Activated CD4-positive, alpha-beta T cell treated with anti-CD3 and anti-CD28 coated beads, Interleukin-2, amount 50 U/mL, for 48 hours (primary cell): ENCODE measurements at places on chromosomes 1 and 21.
A peak's percentile ranks its signal among the peaks of the same experiment; 100 is the strongest.

- no peak for DNase-seq
Observed at GRCh38 chr1:206518743-206519142, 11.4 kb downstream of the RASSF5 start.

- no peak for DNase-seq
Observed at GRCh38 chr21:43300496-43301408, 126.2 kb downstream of the SIK1 start.

GRCh38 chr1:31828341-31828740 is 12.5 kb upstream of the SPOCD1 start:
- no peak for DNase-seq

DNA sequence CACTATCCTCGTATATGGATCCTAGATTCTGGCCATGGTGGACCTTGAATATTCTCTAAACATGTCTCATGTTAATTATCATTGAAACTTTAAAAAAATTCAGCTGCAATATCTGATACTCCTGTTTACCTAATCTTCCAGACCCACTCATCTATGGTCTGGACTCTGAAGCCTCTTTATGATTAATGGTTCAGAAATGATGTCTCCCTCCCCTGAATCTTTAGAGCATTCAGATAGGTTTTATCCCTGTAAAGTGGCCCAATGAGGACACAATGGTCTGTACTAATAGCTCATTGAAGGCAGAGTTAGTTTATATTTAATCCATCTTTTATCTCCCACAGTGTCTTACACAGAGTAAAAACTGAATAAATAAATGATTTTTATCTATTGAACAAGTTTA is 53.0 kb upstream of the DUSP10 start:
- DNase-seq = no peak

DNA sequence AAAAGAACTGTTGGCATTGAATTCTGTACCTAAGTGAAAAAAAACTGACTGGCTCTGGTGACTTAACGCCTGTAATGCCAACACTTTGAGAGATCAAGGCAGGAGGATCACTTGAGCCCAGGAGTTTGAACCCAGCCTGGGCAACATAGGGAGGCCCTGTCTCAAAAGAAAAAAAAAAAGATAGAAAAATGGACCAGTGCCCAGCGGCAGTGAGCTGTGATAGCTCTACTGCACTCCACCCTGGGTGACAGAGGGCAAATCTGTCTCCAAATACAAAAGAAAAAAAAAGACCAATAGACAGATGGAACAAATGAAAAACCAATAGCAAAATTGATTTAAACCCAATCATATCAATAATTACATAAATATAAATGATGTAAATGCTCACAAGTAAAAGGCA is 674 bp upstream of the AKR7A3 start:
- no peak for DNase-seq

DNA sequence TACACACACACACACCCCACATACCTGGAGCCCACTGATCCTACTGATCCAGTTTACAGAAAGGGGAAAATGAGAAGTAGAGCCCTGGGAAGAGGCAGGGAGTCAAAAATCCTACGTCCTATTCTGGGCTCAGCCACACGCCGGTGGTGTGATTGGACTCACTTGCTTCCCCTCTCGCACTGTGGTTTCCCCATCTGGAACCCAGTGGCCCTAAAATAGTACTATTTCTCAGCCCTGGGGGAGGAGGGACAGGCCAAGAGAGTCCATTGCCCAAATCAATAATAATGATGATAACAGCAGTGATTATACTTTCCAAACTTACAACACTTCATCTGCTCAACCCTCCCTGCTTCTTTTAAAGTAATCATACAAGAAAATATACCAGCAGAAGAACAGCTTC is 2.9 kb upstream of the PIGR start:
- DNase-seq = no peak

DNA sequence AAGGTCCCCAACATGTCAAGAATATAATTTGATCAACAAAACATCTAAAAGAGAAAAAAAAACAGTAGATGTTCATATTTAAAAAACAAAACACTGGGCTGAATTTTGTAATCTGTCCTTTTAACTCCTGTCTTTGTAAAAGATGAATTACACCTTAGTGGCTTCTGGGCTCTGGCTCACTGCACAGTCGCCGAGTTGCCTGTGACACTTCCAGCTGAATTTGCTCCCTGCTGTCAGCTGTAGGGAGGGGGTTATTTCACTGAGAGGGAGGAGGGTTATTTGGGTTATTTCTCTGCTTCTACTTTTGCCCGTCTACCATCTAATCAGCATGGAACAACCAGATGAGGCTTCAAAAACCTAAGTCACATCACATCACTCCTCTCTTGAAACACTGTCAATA is 193.0 kb upstream of the ZC3H12A start:
- DNase-seq = no peak

DNA sequence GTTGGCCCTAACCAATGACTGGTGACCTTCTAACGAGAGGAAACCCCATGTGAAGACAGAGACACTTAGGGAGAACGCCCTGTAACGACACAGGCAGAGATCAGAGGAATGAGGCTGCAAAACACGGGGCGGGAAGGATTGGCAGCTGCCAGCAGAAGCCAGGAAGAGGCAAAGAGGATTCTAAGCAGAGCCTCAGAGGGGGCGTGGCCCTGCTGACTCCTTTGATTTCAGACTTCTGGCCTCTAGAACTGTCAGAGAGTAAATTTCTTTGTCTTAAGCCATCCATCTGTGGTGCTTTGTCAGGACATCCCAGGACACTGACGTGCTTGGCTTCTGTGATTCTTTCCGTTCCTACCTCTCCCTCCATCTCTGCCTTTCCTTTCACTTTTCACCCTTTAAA is 79.3 kb downstream of the SH3BGR start:
- no peak for DNase-seq

DNA sequence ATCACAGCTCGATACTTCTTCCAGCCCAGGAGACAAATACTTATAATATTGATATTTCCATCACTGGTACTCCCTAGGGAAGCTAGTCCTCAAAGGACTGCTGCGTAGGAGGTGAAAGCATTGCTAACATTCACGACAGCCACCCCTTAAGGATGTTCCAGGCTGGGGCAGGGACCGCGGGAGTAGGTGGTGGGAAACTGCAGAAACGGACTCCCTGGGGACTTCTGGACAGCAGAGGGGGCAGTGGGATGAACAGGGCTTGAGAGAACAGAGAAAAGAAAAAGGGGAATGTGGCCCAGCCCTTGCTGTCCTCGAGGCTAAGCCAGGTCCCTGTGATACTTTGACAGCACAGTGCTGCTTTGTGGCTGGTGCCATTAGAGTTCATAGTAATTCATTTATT is 108.0 kb downstream of the HMGB4 start:
- no peak for DNase-seq

DNA sequence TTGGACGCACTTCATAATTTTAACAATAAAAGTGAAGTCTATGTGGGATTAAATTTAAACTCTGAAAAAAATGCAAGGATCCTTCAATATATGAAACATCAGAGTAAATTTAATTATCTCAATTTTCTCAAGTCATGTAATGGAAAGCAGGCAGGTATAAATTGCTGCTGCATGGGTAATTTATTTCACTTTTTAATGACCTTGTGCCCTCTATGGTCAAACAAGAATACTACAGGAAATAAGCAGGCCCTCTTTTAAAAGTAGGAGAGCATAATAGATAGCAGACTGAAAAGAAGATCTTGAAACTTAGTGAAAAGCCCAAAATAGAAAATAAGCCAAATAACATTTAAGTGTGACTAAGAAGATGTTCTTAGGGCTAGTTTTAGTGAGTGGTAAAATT is 22.9 kb downstream of the BCAS2 start:
- DNase-seq = no peak

DNA sequence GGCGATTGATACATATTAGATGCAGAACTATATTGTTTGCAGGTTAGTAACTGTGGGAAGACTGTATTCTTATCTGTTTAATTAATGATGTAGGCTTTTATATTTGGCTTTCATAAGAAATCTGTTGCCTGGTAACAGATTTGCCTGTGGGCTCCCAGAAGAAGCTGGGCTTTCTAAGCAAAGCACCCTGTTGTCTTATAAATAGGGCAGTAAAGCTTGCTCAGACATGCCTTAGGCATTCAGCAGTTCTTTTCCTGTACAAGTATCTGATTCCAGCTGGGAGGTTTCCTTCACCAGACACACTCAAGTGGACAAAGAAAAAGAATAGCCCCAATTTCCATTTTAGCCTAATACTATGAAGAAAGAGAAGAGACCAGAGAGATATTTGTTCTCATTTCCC is 524.0 kb downstream of the LRRIQ3 start:
- no peak for DNase-seq

DNA sequence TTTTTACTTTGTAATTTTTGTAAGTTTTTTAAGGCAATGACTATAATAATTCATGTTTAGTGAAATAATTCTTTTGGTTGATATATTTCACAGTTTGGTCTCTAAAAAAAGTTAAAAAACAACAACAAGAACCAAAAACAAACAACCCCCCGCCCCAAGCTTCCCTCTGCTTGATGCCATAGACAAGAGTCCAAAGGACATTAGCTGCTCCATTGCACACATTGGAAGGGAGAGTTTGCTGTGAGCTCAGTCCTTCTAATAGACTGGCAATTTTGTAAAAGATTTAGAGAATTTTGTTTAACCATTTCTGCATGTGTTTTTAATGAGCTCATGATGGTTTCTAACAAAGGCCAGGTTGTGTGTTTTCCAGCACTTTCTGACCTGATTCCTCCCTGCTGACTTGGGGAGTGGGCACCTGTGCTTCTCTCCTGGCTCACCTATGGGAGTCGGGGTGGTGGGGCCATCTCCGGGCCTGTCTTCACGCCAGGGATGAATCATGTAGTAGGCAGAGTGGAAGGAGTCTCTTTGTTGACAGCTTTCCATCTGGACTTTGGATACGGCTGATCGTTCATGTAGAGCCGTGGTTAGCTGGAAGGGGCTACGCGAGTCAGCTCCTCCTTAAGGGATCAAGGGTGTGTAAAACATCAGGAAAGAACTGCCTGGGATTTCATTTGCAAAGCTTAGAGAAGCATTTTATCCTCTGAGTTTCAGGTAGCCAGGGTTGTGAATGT is 14.1 kb downstream of the ZBTB18 start:
- DNase-seq = no peak

- DNase-seq = no peak
Observed at GRCh38 chr1:114192328-114192727, 38.7 kb upstream of the SYT6 start.

DNA sequence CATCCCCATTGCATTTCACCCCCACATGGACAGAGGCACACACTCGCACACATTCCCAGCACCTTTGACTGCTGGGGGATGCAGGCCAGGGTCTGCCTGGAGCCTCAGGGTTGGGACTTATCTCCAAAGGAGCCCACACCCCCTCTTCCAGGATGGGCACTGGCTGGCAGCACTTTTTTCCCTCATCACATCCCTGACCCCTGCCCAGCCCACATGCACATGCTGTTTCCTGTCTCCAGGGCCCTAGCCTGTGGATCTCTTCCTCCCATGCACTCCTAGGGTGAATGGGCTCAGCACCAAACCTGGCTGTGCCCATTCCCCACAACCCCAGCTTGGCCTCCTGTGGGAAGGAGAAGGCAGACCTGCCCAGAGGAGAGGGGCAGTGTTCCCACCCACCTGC is 59.3 kb downstream of the STUM start:
- no peak for DNase-seq

- peak; percentile 10 for DNase-seq
Observed at GRCh38 chr1:22846458-22846857, 126.2 kb downstream of the LACTBL1 start.
